Activated T-helper 2 cell treated with anti-CD3 and anti-CD28 coated beads, Interferon-gamma antibody, Interleukin-2, Interleukin-4, amounts not matched to agents 10 μg/mL and 5 μg/mL and 100 μg/mL, durations not matched to agents 14 hours and 24 hours and 36 hours (primary cell): ENCODE measurements at places on chromosomes 6 and 20. TPM values are rescaled to one million over a fixed set of nuclear protein-coding genes. Genes with fewer than 3 reads are reported as not detected.

DNA sequence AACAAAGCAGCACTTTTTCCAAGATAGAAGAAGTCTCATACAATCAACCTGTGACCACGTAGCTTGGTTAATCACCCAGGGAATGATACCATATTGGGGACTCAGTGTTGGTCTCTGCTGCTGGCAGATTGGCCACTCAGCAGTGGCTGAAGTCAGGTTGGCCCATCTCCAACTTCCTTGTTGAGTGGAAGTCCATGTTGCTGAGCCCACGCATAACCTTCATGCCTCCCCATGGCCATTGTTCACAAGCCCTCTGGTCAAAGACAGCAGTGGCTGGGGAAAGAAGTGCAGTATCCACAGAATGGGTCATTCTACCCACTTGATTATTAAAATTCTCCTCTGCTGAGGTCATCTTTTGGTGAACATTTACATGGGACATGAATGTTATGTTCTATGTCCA lies 38.5 kb downstream of the PKIB start:
- no peak overlapping the region for H3K27ac ChIP-seq
- no peaks in the 10 kb centered on the region for H3K36me3 ChIP-seq
- no peak overlapping the region for H3K4me3 ChIP-seq
- H3K4me1 ChIP-seq, result no peaks in the 10 kb centered on the region
- no peak for DNase-seq

- no peak overlapping the region for H3K27ac ChIP-seq
- H3K36me3 ChIP-seq, result no peaks in the 10 kb centered on the region
- DNase-seq, result no peak
These were observed 105.3 kb upstream of the BMP5 start for GRCh38 chr6:55980627-55981211.

DNA sequence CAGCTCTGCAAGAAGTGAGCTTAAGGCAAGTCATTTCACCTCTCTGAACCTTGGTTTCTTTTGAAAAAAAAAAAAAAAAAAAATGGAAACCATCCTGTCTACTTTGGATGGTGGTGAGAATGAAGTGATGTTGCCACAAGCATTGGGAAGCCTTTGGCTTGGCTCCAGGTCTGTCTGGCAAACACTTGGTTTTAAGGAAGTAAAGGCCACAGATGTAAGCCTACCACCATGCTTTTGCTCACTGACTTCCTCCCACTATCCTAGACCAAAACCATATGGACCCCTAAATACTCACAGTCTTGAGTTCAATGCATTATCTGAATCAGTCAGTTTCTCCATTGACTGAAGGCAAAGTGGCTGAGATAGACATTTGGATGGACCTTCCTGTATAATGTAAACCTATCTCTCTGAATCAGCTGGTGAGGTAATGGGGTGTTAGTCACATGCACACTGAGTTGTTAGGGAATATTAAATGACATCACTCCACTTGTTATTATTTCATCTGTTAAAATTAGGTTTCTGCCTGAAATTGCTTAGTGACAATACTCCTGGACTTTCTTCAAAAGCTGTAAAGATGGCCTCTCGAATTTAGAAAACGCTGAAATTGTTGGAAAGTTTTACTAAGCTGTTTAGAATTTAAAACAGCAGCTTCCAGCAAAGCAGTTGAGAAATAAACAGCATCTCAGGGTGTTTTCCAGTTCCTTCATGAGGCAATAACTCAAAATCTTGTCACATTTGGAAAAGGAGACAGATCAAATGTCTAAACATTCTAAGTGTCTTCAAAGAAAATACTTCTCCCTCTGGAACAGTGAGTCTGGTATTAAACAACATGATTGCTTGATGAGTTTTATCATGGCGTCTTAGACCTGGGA lies 833.5 kb downstream of the DHX35 start:
- no peak overlapping the region for H3K4me3 ChIP-seq
- DNase-seq, result no peak
- H3K27ac ChIP-seq, result no peak overlapping the region
- no peaks in the 10 kb centered on the region for H3K4me1 ChIP-seq
- no peaks in the 10 kb centered on the region for H3K27me3 ChIP-seq

DNA sequence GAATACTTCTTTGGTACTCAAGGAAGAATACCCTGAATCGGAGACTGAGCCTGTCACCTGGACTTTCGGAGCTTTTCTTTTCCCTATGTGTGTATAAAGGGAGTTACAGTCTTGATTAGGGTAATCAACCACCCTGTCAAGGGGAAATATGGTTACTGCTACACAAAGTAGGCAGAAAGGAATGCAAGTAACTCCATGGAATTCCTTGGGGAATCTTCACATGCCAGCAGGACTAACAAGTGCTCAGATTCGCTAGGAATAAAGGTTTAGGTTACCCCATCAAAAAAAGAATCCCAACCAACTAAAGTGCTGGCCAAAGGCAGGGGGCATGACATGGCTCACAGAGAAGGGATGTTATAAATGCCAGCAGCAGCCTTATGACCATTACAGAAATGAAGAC lies 10.4 kb downstream of the KCNS1 start:
- peaks cover 29% of the 10 kb centered on the region for H3K36me3 ChIP-seq
- no peak for DNase-seq
- no peaks in the 10 kb centered on the region for H3K4me1 ChIP-seq
- no peak overlapping the region for H3K27ac ChIP-seq

GRCh38 chr6:155186052-155186658 lies 77.7 kb upstream of the CLDN20 start:
- peaks cover 62% of the 10 kb centered on the region for H3K36me3 ChIP-seq
- no peaks in the 10 kb centered on the region for H3K27me3 ChIP-seq
- peak overlapping the region; percentile 67 for H3K4me3 ChIP-seq
- peaks cover 64% of the 10 kb centered on the region for H3K4me1 ChIP-seq

NRM gene
- 23.1 and 24.2 TPM in 2 replicates for total RNA-seq

- peak; percentile 21 for DNase-seq
- H3K27ac ChIP-seq, result peak overlapping the region; percentile 13
- no peaks in the 10 kb centered on the region for H3K36me3 ChIP-seq
- H3K4me1 ChIP-seq, result peaks cover 28% of the 10 kb centered on the region
- H3K4me3 ChIP-seq, result no peak overlapping the region
These were observed 47.1 kb downstream of the DST start for GRCh38 chr6:56595490-56596122.

DNA sequence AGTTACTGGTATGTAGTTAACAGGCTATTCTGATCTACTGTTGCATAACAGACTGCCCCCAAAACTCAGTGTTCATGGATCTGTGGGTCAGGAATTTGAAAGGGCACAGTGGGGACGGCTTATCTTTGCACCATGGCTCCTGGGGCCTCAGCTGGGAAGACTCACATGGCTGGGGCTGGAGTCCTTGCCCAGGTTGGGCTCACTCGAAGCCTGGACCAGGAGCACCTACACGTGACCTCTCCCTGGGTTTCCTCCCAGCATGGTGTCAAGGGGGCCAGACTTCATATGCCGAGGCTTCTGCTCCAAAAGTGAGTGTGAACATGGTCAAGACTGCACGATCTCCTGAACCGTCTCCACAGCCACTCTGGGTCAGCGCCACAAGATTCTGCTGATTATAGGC lies 11.7 kb downstream of the SYNDIG1 start:
- no peak for DNase-seq
- H3K4me1 ChIP-seq, result no peaks in the 10 kb centered on the region
- H3K4me3 ChIP-seq, result no peak overlapping the region
- H3K27ac ChIP-seq, result no peak overlapping the region
- H3K36me3 ChIP-seq, result no peaks in the 10 kb centered on the region

- peaks cover 25% of the 10 kb centered on the region for H3K4me1 ChIP-seq
- DNase-seq, result no peak
- no peak overlapping the region for H3K27ac ChIP-seq
- no peaks in the 10 kb centered on the region for H3K27me3 ChIP-seq
- H3K36me3 ChIP-seq, result peaks cover 17% of the 10 kb centered on the region
These were observed 78.4 kb downstream of the ZFAND3 start for GRCh38 chr6:37897818-37898515.
